Stomach (tissue), 19 donors: ENCODE measurements at places on chromosomes 6 and 20. TPM values are rescaled to one million over a fixed set of nuclear protein-coding genes. Genes with fewer than 3 reads are reported as not detected.

DNA sequence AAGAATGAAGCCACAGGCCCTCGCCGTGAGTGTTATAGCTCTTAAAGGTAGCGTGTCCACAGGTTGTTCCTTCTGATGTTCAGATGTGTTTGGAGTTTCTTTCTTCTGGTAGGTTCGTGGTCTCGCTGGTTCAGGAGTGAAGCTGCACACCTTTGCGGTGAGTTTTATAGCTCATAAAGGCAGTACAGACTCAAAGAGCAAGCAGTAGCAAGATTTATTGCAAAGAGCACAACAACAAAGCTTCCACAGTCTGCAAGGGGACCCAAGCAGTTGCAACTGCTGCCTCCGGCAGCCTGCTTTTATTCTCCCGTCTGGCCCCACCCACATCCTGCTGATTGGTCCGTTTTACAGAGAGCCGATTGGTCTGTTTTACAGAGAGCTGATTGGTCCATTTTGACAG lies 5.2 kb downstream of the HIVEP1 start:
- peaks cover 3% of the 10 kb centered on the region for H3K4me1 ChIP-seq
- no peak for DNase-seq
- no peak overlapping the region for H3K4me3 ChIP-seq

Gene ARFRP1
- 35.8 TPM for total RNA-seq

Gene LCA5
- total RNA-seq: not detected

Gene OR2B6
- total RNA-seq: not detected

- no peak overlapping the region for H3K4me3 ChIP-seq
- no peaks in the 10 kb centered on the region for H3K27me3 ChIP-seq
- H3K4me1 ChIP-seq: no peaks in the 10 kb centered on the region
These were observed 412 bp upstream of the TUBB1 start for GRCh38 chr20:59018817-59019216.

Gene EBF4
- total RNA-seq: 69.2 TPM

Gene PLAGL2
- total RNA-seq: 10.4 TPM

- no peak overlapping the region for H3K27ac ChIP-seq
- no peaks in the 10 kb centered on the region for H3K27me3 ChIP-seq
- H3K36me3 ChIP-seq: no peaks in the 10 kb centered on the region
- H3K4me3 ChIP-seq: no peak overlapping the region
- peaks cover 16% of the 10 kb centered on the region for H3K4me1 ChIP-seq
These were observed 45.6 kb upstream of the ESR1 start for GRCh38 chr6:151761851-151762250.

Gene LHFPL5
- total RNA-seq: not detected

DNA sequence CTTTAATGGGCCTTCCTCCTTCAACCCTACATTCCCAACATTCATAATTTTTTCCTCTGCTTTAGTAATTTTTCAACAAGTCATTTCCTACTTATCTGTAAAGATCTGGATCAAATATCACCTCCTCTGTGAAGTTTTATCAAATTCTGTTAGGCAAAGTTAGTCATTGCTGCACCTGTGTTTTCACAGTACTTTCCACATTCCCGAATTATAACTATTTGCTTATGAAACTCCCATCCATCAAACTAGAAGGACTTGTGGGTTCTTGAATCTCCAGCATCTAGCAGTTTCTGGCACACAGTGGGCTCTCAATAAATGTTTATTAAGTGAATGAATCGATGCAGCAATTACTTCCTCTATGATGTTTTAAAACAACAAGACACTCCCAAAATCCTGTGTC lies 257.6 kb downstream of the HDGFL1 start:
- H3K4me1 ChIP-seq: peaks cover 17% of the 10 kb centered on the region
- H3K36me3 ChIP-seq: no peaks in the 10 kb centered on the region
- H3K27ac ChIP-seq: peak overlapping the region; percentile 31
- DNase-seq: no peak
- no peak overlapping the region for H3K4me3 ChIP-seq
- H3K27me3 ChIP-seq: no peaks in the 10 kb centered on the region

- no peak overlapping the region for H3K4me3 ChIP-seq
- DNase-seq: no peak
- H3K27ac ChIP-seq: no peak overlapping the region
- no peaks in the 10 kb centered on the region for H3K36me3 ChIP-seq
- no peaks in the 10 kb centered on the region for H3K27me3 ChIP-seq
- no peaks in the 10 kb centered on the region for H3K4me1 ChIP-seq
These were observed 203.1 kb downstream of the UBE3D start for GRCh38 chr6:82862543-82862942.

Gene PNLDC1
- total RNA-seq: not detected
